Neural crest cell (in vitro differentiated cells): ENCODE measurements at places on chromosomes 4 and X. TPM values are rescaled to one million over a fixed set of nuclear protein-coding genes. Genes with fewer than 3 reads are reported as not detected.

GRCh38 chr4:37662251-37662650, 23.9 kb downstream of the RELL1 start:
- DNase-seq = no peak

- DNase-seq = no peak
Observed at GRCh38 chr4:25271866-25272265, 38.0 kb downstream of the PI4K2B start.

DNA sequence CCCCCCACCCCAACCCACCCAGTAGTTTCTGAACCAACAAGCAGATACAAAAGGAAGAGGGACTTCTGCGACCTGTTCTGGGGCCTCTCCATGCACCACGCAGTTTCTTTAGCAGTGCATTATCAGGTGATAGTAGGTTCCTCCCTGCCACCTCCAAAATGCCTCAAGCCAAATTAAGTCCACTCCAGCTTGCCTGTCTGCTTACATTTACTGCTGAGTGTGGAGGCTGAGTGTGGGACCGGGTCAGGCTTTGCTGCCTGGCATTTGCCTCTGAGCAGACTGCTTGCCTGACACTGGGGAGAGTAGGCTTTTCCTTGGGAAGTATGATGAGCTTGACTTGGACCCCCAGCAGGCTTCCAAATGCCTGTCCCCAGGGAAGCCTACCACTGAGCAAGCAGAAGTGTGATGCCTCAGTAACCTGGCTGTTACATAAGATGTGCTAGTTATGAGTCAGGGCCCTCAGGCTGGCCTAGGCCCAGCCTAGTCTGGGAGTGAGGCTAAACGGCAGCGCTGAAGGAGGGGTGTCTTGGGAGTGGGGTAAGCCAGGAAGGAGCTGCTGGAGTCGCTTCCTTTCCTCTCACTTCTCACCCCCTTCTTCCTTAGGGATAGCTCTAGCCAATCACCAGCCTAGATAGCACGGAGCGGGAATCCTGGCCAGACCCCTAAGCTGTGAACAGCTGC, 9.0 kb downstream of the TSC22D3 start:
- DNase-seq = no peak

- DNase-seq = no peak
Observed at GRCh38 chr4:144734522-144734921, 88.6 kb downstream of the HHIP start.

- no peak for DNase-seq
Observed at GRCh38 chr4:169315530-169316343, 45.0 kb upstream of the SH3RF1 start.

- no peak for DNase-seq
Observed at GRCh38 chr4:155496294-155496626, 119.5 kb upstream of the MAP9 start.

DNA sequence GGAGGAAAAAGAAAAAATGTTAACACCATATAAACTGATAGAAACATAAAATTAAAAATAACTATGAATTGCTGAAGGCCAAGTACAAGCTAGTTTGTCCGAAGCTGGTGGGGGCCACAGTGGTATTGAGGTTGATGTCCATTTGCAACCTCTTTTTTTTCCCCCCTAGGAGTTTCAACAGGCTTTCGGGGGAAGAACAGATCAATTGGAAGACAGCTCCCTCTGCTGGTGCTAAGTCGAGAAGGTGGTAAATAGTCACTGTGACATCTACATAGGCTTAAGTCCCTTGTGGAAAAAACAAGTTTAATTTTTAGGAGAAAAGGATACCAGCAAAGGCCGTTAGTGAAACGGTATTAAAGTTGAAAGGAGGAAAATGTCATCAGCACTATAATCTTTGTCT, 115.7 kb upstream of the ZXDA start:
- no peak for DNase-seq

GRCh38 chr4:161813889-161814288, 349.9 kb downstream of the FSTL5 start:
- no peak for DNase-seq

GRCh38 chr4:6279582-6280289, 10.1 kb downstream of the WFS1 start:
- no peak for DNase-seq

DNA sequence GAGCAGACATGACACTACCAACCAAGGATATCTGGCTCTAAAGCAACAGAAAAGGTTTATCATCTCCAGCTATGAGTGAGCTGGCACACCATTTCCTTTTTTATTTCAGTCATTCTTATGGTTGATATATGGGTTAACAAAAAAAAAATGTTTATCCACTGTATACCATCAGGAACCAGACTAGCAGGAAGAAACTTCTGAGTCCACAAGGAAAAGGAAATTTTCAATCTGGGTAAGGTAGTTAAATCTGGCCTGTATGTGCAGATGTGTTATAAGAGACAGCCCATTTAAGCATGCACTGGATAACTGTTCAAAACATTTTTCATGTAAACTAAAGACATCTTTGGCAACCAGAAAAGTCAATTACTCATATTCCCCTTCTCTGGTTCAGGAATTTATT, 35.0 kb downstream of the AMMECR1 start:
- DNase-seq = no peak

DNA sequence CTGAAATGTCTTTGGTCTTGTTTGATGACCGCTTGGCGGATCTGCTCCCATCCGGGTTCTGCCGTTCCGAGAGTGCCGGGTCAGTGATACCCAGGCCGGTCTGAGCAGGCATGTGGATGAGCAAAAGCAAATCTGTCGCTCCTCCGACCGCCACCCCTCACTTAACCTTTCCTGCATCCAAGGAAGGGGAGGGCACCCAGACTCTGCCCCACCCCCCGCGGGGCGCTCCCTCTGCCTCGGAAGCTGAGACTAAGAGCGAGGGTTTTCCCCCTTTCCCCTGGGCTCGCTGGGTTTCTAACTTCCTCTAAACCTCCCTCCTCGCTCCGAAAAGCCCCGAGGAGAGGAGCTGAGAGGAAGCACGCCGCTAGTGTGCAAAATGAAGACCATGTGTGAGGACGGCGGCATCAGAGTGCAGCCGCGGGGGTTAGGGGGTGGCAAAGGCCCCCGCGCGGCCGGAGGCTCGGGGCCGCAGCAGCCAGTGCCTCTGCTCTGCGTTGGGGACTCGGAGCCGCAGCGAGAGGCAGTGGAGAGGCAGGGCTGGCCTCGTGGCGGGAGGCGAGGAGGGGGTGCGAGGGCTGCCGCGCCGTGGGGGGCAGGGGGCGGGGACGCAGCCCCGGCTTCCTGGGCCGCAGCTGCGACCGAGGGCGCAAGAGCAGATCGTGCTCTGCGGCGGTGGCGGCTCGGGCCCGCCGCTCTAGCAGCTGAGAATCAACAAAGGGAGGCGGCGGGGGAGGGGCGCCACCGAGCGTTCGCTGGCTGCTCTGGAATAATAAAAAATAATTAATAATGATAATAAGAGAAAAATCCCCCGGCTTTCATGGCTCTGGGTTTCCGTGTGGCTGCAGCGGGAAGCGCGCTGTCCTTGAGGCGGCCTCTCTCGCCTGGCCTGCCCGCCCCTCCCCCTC, 55.8 kb upstream of the BCOR start:
- peak; percentile 46 for DNase-seq

DNA sequence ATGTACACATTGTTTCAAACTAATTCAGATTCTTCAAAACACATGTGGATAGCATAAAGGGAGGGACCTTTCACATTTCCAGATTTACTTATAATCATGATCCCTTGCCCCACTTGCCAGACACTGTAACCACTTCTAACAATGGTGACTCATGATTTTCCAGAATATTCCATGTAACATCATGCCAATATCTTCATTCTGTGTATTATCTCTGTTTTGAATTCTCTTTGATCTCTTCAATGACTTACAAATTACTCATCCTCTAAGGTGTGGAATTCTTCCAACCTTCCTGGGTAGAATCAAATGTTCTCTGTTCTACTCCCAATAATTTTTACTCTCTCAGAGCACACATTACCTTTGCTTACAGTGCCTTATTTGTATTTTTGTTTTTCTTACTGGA, 517.1 kb downstream of the PCDH7 start:
- DNase-seq = no peak

GRCh38 chr4:20486433-20486832, 213.8 kb upstream of the PACRGL start:
- no peak for DNase-seq

DNA sequence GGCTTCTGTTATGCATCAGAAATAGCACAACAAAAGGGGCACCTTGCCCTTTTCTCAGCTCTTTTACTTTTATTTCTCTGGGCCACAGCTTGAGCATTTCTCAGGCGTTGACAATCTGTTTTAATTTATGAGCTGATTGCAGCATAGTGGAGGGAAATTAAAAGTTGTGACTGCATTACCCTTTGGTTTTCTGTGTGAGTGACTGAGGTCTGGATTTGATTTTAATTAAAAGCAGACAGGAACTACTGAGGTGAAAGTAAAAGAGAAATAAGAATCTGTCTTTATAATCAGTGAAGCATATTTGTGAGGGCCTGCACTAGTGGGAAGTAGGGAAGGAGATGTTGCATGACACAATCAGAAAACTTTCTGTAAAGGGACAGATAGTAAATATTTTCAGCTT, 43.4 kb upstream of the GEMIN8 start:
- no peak for DNase-seq

DNA sequence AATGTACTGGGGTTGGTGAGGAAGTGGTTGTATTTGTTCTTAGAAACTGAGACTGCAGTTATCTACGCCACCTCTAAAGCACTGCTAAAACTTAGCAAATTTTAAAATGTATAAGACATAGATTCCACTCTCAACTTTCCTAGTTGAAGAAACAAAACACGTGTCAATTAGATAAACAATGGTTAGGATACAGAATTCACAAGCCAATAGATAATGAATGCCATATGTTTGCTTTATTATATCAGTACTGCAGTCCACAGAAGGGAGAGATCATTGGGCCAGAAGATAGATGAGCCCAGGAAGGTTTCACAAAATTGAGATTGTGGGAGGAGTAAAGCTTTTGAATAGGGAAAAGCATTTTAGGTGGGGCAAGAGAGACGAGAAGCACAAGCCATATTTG, 14.3 kb downstream of the TMEM33 start:
- no peak for DNase-seq

- no peak for DNase-seq
Observed at GRCh38 chrX:70477734-70478075, 33.1 kb downstream of the DLG3 start.

DNA sequence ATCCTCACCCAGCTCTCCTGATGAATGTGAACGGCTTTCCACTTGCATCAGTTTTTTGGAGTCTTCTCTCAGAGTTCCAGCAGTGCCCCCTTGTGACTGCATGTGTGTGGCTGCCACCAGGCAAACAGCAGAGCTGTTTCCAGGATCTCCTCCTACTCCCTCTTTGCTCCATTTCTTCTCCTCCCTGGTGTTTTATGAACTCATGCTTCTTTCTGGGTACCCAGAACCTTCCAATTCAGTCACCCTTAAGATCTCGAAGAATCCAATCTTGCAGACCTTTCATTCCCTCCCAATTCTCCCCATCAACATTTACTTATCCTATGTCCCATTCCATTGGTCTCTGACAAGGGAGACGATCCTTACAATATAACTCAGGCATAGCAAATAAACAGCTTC, 6.8 kb upstream of the TCEANC start:
- DNase-seq = peak; percentile 48

DNA sequence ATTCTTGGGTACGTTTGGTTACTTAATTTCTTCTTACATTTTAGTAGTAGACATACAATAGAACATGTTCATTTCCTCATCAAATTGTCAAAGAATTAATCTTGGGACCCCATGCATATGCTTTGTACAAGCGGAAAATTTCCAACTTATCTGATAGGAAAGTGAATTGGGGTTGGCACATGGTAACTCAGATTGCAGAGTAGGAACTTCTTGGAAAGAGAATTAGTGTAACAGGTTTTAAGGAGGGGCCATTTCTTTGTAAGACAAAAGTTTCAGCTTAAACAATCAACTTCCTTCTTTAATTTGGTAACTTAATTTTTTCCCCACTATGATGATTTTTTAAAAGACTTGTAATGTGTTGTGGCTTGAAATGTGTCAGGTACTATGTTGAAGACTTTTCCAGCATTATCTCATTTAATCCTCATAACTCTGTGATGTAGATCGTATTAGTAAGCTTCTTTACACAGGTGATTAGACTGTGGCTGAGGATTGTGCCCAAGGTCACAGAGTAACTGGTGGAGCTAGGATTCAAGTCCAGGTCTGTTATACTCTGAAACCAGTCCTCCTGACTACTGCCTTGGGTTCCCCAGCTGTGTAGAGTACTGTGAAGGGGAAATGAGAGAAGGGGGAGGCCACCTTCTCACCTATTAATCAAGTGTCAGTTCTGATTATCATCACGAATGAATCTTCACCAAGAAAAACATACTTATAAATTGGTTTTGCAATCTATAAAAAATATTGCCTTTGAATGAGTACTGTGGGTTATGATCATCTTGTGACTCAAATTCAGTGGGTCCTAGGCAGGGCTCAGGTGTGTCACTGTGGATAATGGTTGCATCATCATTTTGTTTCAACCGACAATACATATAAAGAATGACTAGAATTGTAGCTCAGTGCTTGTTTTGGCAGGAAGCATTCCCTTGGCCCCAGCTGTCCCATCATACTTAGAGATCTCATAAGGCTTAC, 4.3 kb downstream of the GK start:
- no peak for DNase-seq

DNA sequence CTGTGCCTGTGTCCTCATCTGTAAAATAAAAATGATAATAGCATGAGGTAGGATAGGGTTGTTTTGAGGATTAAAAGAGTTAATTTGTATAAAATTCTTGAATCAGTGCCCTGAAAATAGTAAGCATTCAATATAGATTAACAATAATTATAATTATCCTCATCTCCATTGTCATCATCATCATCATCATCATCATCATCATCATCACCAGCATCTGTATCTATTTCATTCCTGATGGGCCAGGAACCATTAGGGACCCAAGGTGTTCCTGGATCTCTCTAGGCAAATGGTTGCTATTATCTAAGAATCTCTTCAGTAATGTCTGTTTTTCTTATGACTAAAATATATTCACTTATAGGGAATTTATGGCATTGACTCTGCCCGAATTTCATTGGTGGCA, 31.6 kb downstream of the RASSF6 start:
- no peak for DNase-seq

DNA sequence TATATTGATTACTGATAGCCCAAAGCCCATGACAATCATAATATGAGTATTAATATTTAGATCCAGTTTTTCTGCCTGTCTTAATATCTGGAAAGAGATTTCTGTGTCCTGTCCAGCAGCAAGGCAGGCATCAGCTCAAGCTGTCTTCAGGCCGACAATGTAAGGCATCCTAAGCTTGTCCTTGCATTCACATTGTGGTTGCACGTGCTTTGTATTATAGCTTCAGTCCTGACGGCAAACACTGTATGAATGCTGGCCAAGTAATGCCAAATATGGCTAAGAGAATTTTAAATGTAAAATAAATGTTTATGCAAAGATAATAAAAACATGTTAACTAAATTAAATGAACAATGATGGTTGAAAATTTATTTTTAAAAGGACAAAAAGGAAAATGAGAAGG, 255.7 kb upstream of the RPS6KA3 start:
- no peak for DNase-seq

GRCh38 chrX:47797084-47797483, 39.6 kb upstream of the ZNF81 start:
- no peak for DNase-seq

- no peak for DNase-seq
Observed at GRCh38 chrX:48589482-48590162, 7.7 kb upstream of the WDR13 start.

Gene TCEAL2
- 4.4 and 5.0 TPM in 2 replicates for total RNA-seq

Gene CACNA1F
- 0.05 TPM in 1 of 2 replicates, not detected in the other for total RNA-seq

Gene CCSER1
- 9.8 and 11.9 TPM in 2 replicates for total RNA-seq
